ENCODE measurements at places on chromosomes 1 and 21.

DNA sequence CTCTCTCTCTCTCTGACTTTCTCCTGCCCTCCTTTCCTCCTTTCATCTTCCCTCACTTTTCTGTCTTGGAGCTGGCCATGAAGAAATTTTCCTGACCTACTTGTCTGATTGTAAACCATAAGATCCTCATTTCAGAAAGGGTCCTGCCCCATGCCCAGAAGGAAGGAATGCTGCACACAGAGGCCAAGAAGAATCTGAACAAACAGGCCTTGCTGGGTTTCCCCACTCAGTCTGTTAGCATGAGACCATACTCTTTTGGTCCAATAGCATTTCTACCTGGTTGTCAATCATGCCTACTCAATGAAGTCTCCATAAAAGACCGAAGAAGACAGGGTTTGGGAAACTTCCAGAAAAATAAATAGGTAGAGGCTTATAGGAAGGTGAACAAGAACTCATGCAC lies 128.7 kb downstream of the MAB21L3 start:
- no peak for DNase-seq

DNA sequence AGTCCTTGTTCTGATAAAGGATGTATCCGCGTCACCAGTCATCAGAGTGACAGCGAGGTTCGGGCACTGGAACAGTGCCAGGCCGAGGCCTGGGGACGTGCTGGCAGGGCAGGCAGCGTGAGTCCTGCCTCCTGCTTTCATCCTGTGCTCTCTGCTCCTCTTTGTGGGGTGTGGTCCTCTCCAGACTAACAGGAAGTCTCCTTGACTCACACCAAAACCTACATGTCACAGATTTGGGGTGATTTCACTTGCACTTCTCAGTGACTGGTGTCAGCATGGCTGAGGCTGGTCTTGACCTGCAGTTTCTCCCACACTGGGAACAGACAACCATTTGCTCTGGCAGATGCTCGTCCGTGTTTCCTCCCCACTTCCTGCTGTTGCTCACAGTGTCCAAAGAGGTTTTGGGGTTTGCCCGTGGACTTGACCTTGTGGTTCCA lies 8.8 kb upstream of the NLRP3 start:
- peak; percentile 47 for DNase-seq

DNA sequence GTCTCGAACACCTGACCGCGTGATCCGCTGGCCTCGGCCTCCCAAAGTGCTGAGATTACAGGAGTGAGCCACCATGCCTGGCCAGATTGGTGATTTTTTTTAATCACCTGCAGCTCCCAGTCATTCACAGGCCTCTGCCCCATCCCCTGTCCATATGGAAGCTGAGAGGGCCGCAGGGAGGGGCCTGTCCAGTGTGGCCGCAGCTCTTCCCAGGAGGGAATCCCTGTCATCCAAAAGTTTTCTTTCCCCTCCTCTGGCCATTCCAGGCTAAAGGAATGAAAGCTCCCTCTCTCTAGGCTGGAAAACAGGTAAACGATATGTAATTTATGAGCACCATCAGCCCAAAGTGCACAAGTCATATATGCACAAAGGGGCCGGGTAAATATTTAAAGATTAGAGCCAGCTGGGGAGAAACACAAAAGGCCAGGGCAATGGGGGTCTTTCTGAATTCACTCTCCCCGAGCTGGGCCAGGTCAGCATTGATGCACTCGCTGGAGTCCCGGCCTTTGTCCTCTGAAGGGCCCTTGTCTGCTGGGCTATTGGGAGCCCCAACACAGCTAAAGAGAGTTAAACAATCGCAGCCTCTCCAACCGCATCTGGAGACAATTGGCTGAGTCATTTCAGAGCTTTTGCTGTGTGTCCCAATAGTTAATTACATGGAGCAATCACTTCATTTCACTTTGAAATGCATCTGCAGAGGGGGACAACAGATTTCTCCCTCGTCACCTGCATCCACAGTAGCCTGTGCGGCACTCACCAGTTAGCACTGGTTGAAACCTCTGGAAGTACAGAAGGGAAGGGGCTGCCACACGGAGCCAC lies 3.8 kb upstream of the HES3 start:
- no peak for DNase-seq

GRCh38 chr1:159921700-159922504 lies 3.4 kb downstream of the TAGLN2 start:
- DNase-seq, result no peak

- DNase-seq, result no peak
These were observed 24.8 kb downstream of the MTR start for GRCh38 chr1:236819856-236820255.

GRCh38 chr1:234315091-234315541 lies 58.1 kb upstream of the COA6 start:
- no peak for DNase-seq

DNA sequence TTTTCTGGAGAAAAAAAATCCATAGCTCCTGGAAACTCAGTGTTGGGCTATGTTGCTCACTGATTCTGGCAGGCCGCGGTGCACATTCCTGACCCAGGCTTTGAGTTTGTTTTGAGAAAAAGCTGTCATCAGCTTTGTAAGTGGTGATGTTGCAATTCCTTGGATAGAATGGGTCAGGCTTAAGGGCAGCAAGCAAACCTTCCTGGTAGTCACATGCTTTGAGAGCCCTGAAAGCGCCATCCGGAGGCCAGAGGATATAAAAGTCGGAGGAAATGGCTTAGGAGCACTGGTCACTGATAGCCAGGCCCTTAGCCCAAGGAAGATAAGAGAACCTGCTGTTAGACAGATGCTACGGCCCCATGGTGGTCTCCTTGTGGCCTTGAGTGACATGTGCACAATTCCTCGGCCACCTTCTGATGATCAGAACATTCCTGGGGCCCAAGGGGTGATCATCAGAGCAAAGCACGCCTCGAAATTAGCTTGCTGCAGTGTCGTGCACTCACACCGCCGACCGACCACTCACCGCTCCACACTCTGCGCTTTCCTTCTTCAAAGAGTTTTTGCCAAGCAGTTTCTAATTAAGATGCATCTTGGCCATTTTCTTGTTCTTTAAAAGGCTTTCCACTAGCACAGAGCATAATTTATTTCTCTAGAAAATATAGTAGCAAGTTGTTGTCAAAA lies 78.6 kb downstream of the MAN1C1 start:
- DNase-seq, result no peak

GRCh38 chr1:119276558-119276957 lies 92.0 kb upstream of the HAO2 start:
- DNase-seq, result no peak

- no peak for DNase-seq
These were observed 117.7 kb downstream of the LACTBL1 start for GRCh38 chr1:22854688-22855565.

- DNase-seq, result no peak
These were observed 29.3 kb downstream of the TNNT2 start for GRCh38 chr1:201348211-201348566.

GRCh38 chr1:35573198-35574124 lies at the start of gene TFAP2E:
Gene TFAP2E (plus strand): TSS chr1:35573314. CDS start chr1:35573578, 264 bp downstream.
- DNase-seq, result no peak

DNA sequence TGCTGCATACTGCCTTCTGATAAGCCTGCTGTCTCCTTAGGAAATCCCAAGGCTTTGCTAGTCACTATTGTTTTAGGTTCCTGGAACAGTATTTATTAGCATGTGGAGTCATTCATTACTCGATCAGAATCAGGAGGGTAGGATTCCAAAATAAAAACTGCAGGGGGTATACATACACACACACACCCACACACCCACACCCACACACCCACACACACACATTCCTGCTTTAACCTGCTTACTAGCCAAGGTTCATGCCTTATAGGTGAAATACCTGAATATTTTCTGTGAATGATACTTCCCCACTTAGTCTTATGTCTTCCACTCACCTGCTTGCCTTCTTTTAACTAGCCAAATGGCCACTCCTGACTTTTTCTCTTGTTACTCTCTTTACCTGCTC lies 325.1 kb downstream of the ADGRL2 start:
- no peak for DNase-seq

- no peak for DNase-seq
These were observed 21.1 kb upstream of the EPHB2 start for GRCh38 chr1:22689505-22689904.

DNA sequence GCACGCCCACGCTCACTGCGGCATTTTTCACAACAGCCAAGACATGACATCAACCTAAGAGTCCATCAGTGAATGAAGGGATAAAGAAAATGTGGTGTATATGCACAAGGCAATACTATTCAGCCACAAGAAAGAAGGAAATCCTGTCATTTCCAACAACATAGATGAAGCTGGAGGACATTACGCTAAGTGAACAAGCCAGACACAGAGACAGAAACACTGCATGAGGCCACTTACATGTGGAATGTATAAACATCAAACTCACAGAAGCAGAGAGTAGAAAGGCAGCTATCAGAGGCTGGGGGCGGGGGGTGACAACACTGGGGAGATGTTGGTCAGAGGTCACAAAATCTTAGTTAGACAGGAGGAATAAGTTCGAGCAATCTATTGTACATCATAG lies 20.9 kb downstream of the TMPRSS2 start:
- no peak for DNase-seq
